Activated T-helper 17 cell treated with anti-CD3 and anti-CD28 coated beads, Interleukin-2, amount 50 U/mL, for 72 hours (primary cell): ENCODE measurements at places on chromosomes 11 and 22. TPM values are rescaled to one million over a fixed set of nuclear protein-coding genes. Genes with fewer than 3 reads are reported as not detected.

SPI1 gene
- 0.21 TPM for total RNA-seq

GRCh38 chr11:101321222-101321621, 191.6 kb upstream of the PGR start:
- no peak for ATAC-seq

TCN2 gene
- 0.58 TPM for total RNA-seq

- no peak for ATAC-seq
Observed at GRCh38 chr11:69008737-69009440, 4.2 kb downstream of the MRGPRF start.

DNA sequence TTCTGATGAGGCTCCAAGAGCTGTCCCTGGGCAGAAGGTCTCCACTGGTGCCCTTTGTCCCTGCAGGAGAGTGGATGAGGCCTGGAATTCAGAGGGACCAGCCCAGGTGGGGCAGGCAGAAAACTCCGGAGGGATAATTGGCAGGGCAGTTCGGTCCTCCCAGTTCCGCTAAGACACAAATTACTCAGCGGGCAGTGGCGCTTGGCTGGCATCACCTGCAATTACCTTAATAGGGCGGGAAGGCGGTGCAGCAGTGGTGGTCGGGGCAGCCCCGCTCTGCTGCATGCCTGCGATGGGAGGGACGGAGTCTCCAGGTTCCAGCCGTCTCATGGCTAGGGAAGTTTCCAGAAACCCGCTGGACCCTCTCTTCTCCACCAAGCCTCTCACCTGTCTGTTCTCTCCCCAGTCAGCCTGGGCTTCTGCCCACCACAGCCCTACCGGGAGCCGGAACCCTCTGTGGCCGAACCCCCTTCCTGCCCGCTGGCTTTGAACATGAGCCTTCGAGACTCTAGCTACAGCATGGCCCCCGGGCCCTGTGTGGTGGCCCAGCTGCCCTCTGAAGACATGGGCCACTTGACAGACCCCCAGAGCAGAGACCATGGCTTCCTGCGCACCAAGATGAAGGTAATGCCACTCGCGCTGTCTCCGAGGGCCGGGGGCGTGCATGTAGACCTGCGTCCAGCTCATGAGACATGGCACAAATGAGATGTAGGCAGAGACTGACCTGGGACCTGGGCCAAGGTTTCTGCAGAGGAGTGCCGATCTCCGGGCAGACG, 7.0 kb downstream of the OVOL1 start:
- no peak for ATAC-seq

BTG4 gene
- not detected for total RNA-seq

C11orf87 gene
- not detected for total RNA-seq

SEZ6L gene
- not detected for total RNA-seq

- no peak for ATAC-seq
Observed at GRCh38 chr11:66467756-66468155, 1.1 kb downstream of the PELI3 start.

DNA sequence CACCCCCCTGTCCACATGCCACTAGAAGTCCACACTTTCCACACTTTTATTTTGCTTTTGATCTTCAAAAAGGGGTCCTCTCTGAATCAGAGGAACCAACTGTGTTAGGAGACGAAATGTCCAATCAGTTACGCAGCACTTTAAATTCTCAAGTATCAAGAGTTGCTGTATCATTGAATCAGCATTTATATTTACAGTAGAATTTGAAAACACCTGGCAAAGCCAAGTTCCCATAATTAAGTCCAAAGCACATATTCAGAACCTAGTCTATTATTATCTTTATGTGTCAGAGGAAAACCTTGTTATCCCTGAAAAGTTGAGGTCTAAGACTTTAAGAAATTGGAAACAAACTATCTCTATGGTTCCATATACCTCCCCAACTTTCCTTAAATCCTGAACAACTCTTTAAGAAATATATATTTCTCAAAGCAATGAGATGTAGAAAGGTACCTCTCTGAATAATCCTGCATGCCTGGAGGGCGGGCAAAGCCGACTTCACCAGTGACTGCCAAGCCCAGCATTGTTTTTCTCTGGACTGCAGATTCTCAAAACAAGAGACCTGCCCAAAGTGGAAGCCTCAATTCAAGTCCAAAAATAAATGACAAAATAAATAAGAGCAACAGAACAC, 75.9 kb upstream of the ARFGAP3 start:
- ATAC-seq: no peak

LRRC74B gene
- total RNA-seq: not detected
